GM23338 (cell line): ENCODE measurements at places on chromosomes 4 and X. TPM values are rescaled to one million over a fixed set of nuclear protein-coding genes. Genes with fewer than 3 reads are reported as not detected.

- DNase-seq: no peak
These were observed 35.4 kb upstream of the TMSB15B start for GRCh38 chrX:103927030-103927429.

DNA sequence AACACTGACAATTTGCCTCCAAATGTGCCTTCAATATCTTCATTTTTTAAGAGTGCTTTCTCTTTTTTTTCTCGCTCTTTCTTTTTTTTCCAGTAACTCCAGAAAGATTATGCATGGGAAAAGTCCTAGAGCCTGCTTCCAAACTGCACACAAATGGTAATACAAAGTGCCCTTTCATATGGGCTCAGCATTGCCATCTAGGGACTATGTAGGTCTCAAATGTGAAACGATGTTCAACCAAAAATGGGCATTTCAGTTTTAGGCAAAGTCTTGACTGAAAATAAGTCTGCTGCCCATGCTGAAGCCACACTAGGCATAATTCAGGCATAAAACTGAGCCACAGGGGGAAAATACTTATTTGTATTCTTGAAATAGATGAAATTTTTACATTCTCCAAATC, 65.6 kb downstream of the SYNPO2 start:
- no peak for DNase-seq

DNA sequence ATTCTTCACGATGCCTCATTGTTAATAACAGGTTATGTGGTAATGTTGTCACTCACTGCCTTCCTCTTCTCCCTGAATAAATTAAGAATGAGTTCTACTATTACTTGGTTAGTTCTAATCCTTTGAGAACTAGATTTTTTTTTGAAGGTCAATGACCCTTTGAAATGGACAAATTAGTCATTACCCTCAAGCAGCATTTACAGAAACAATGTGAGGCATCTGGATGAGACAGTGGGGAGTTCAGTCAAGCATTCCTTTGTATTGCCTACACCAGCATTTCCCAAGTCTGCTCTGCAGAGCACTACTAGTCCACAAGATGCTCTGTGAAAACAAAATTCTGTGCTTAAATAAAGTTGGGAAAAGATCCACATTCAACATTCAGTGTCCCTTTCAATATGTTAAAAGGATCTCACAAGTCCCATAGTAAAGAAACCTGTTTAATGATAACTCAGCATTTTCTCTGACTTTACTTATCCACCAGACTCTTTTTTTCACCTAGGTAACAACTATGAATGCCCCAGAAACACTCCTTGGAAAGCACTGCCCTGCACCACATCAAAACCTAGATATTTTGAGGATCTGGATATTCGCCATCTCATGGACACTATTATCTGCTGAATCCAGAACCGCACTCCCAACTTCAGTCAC, 60.6 kb downstream of the CHRDL1 start:
- DNase-seq: peak; percentile 35

DNA sequence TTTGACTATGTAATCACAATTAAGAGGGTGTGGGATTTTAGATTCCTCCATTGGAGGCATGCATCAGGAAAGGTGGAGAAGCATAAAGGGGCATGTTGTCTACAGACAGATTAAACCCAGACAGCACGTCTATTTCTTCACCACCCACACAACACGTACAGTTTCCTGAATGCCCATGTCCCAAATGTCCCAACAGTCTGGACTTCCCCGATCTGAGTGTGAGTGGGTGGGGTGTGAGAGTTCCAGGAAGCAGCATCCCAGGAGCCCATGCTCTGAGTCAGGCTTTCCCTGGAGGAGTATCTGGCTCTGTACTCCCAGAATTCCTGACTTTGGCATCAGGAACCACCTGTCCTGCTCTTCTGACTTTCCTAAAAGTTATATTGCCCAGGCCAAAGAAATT, 30.8 kb upstream of the NDP start:
- DNase-seq: no peak

The GC gene
- total RNA-seq: 0.21 TPM in 1 of 2 replicates, not detected in the other
